Daoy (cell line): ENCODE measurements at places on chromosomes 3 and 15.

DNA sequence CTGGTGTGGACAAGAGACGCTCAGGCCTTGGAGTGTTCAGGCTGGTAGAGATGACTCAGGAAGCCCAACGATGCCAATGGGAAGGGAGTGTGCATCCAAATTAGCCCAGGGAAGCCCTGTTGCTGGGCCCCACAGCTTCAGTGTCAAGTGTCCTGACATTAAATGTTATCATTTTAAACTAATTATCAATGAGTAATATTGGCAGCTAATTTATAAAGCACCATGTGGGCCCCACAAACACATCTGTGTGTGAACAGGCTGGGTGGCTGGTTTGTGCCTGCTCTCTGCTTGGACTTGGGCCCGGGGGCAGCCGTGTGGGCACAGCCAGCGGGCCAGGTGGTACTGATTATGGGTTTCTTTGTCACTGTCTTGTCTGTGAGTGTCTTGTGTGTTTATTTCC, 15.0 kb downstream of the FBLN2 start:
- DNase-seq = no peak

DNA sequence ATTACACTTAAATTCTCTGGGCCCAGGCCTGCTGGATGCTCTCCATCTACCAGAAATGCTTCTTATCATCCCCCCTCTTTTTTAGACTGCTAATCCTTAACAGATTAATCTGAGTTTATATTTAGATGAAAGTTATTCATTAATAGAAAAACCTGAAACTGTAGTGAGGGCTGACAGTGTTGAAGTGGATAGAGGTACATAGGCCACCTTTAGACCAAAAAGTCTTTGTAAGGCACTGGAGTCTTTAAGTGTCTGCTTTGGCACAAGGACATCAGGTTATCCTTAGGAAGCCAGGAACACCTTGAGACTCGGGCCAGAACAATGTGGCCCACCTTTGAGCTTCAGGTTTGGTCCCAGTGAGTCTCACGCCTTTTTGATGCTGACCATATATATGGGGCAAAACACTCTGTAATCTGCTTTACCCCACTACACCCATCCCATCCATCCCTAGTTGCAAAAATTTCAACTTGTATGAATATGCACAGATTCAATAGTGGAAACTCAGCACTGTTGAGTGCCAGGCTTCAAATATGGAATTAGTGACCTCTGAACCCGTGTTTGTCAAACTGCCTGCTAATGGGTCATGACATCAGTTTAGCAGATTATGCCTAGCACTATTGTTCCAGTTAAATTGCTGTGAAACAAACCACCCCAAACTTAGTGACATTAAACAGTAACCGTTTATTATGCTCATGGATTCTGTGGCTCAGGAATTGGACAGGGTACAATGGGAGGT, 44.0 kb downstream of the PDE8A start:
- DNase-seq = no peak

GRCh38 chr3:146589899-146590508, 15.1 kb downstream of the PLSCR5 start:
- DNase-seq = peak; percentile 43

DNA sequence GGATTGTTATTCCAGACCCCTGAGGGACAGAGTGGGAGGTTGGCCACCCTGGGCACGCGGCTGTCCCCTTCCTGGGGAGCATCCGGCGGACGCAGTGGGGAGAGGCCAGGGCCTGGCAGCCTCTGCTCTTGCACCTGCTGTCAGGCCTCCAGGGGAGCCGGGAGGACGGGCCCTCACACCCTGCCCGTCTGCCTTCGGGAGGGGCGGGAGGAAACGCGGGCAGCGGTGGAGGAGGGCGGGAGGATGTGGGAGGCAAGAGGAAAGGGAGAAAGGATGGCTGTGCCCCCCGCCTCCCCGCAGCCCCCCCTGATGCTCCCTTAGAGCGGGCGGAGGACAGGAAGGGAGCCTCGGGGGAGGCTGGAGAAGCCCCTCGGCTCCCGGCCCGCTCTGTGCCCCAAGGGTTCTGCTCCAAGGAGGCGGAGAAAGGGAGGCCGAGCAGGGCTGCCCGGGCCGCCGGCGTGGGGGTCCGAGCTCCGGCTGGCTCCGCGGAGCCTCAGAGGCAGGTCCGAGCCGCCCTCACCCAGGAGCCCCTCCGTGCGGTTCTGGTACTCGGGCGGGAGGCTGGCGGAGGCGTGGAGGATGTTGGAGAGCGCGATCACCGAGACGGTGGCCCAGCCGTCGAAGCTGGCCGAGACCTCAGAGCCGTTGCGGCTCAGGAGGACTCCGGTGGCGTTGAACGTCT, 40.9 kb downstream of the MUC20 start:
- no peak for DNase-seq

DNA sequence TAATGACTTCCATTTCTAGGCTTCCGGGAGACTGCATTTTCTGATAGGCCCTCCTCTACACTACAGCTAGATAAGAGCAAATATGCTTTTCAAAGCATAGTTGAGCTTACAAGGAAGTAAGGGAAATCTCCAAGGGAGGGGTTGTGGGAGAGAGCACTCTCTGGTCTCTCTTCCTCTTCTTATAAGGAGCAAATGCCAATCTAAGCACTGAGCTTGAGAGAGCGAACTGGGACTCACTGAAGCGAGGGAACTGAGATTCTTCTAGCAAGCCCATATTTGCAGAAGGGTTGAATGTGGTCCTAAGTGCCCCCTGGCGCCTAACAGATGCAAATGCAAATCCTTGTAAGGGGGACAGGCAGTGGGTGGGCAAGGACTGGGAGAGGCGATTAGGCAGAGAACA, 164.8 kb downstream of the ERC2 start:
- DNase-seq = peak; percentile 57

DNA sequence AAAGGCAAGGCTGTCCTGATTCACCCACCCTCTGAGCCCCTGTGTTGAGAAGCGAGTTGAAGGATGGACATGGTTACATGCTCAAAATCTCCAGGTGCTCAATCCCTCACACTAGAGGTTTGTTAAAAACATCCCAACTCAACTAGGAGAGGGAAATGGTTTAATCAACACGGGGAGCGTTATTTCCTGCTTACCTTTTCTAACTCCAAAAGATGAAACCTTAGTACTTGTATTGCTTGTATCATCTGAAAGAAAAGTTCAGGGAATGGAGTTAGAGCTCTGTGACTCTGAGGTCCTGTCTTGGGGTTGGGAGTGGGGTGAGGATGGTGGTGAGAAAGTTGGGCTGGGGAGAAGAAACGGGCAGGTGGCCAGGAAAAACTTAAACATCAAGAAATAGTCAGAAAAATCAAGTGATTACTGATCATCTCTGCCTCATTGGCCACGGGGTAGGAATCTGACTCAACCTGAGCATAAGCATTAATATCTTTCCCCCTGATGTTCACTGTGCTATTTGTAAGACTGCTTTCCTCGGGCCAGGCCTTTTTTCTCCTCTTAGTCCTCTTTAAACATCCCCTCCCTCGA, 5.9 kb downstream of the MEIS2 start:
- no peak for DNase-seq

DNA sequence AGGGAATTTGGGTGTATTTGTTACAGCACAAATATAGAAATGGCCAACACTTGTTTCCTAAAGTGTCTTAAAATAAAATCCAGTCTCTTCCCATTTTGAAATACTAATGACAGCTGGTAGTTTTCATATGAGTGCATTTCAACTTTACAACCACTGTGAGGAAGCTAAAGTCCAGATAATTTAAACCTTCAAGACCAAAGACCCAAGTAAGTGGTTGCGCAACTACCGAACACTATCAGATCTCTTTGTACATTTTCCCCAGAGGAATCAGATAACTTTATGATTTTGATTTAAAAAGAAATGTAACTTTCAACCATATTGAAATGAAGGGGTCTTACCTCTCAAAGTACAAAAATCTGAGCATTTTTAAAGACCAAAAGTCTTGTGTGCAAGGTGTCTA, 14.3 kb downstream of the BCL2L10 start:
- no peak for DNase-seq

DNA sequence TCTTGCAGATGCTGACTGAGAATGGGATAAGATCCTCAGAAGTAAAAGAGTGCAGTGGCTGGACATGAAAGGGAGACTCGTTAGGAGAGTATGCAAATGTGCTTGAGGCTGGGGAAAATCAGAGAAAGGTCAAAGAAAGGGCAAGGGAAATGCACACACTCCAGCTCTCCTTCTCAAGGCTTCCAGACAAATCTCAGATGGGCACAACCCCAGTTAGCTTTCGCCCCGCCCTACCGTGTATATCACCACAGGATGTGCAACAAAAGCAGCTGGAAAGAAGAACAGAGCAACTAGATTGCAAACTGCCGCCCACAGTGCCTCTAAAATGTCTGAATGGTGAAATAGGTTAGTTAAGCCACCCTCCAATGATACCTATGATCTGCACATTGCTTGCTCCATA, 63.9 kb downstream of the CERS3 start:
- DNase-seq = no peak

DNA sequence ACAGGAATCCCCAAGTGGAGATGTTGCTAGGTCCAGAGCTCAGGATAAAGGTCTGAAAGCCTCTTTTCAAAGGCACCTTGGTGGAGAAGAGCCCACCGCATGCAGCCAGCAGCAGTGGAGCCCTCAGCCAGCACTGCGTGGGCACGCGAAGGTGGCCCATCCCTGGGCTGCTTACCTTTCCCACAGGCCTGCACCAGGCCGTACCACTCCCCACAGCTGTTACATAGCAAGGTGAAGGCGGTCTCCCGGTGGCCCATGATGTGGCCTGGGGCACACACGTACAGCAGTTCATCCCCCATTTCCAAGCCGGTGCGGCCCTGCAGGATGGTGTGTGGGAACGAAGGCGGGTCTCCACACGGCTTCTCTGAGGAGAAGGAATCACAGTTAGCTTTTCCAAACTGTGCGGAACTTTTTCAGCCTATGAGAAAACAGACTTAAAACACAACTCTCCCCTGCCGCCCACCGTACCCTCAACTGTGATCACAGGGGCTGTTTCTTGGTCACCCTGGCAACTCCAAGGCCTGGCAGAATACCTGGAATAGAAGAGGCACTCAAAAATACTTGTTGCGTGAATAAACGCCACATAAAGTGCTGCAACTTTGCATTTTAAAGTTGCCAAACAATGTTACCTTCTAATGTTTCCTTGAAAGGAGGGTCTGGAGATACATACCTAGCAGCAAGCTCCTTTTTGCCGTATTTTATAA, 43.7 kb downstream of the SUSD5 start:
- no peak for DNase-seq

GRCh38 chr15:46260937-46261336, 626.1 kb downstream of the SQOR start:
- no peak for DNase-seq

GRCh38 chr3:61649381-61650170, 88.2 kb downstream of the PTPRG start:
- no peak for DNase-seq

DNA sequence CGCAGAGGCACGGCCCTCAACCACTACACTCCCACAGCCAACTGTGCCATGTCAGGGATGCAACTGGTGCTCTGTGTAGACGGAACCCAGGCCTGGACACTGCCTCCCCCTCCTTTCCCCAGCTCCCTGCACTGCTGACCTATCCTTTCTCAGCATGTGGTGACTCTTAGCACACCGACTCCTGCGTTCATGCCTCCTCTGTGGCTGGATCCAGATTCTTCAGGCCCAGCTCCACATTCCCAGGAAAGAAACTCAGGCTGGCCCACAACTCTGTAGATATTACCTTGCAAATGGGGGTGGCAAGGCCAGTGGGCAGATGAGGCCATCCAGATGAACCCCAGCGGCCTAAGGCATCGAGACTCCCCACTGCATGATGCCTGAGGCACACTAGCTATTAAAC, 272.7 kb downstream of the OCA2 start:
- no peak for DNase-seq

DNA sequence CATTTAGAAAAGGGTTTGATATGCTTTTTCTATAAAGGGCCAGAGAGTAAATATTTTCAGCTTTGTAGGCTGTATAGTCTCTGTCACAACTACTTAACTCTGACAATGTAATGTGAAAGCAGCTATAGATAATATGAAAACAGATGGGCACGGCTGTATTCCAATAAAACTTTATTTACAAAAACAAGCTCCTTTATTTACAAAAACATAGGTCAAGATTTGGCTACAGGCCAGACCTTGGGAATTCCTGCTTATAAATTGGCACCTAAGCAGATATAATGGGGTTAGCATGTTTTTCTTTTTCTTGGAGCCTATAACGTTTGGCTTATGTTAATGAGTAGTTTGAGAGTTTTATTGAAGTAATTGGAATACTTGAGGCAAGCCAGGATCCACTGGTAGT, 119.4 kb upstream of the CGNL1 start:
- no peak for DNase-seq

- no peak for DNase-seq
These were observed 619.2 kb downstream of the DIPK2A start for GRCh38 chr3:144590854-144591253.

GRCh38 chr3:43706342-43706741, 15.6 kb downstream of the ABHD5 start:
- no peak for DNase-seq

DNA sequence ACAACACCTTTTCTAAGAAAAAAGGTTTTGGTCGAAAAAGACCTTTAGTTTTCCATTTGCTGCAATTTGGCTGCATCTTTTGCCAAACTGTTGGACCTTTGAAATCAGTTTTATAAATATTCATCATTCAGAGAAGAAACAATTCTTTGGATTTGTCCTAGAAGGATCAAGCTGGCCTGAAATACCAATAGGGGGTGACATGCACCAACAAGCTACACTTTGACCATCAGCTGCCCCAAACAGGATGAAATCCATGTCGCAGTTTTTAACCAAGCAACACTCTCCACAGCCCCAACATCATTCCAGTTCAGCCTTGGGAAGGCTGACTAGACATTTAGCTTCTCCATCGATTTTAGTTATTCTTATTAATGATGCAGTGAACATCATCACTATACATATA, 9.8 kb downstream of the RPL15 start:
- no peak for DNase-seq

DNA sequence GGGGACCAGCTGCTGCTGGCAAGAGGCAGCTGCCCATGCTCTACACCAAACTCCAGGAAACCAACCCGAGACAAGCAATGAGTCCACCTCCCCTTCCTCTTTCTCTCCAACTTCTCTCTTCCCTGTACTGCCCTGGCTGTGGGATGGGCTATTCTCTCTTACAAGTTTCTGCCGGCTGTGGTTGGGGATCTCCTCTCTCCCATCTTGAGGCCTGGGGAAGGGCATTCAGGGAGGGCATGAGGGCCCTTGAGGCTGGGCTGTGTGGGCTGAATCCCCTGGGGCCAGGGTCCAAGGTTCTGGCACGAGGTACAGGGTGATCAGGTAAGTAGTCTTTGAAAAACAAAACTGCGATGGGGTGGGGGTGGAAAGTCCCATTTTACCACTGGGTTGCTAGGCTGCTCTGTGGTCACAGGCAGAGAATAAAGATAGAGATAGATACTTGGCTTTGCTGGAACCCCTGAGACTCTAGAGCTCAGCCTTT, 32.3 kb upstream of the CTSH start:
- no peak for DNase-seq

GRCh38 chr15:96123630-96124187, 206.8 kb upstream of the NR2F2 start:
- no peak for DNase-seq

DNA sequence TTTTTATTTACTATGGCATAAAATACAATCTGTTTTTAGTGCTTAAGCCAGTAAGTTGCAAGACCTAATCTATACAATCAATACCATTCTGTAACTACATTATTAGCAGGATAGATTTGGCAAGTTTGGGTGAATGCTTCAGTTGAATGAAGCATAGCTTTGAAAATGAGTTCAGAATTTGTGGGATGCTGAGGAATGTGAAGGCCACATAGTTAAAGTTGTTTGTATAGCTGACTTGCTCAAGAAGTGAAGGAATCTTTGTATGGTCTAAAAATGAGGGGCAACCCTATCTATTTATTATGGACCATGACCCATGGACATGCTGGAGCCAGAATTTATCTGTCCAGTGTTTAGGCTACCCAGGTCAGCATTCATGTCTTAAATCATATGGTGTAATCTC, 58.5 kb downstream of the CRYBG3 start:
- no peak for DNase-seq
